Stimulated activated CD8-positive, alpha-beta memory T cell treated with anti-CD3 and anti-CD28 coated beads, Interleukin-7, amount 100 ng/mL, for 48 hours (primary cell): ENCODE measurements at places on chromosomes 1 and 21.

DNA sequence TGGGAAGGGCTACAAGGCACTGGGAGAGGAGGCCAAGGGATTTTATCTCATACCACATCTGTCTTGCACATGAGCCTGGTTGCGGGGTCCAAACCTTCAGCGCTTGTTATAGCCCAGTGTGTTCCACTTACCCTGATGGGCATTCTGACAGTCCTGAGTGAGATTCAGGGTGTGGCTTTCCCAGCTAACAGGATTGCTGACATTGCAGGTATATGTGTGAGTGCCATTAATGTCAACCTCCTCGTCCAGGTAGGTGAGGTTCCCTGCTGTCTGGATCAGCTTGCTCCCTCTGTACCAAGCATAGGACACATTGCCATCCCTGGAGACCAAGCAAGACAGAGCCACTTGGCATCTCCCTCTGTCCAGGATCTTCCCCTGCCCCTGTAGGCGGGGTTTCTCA, 21.6 kb downstream of the CD244 start:
- no peak for DNase-seq

DNA sequence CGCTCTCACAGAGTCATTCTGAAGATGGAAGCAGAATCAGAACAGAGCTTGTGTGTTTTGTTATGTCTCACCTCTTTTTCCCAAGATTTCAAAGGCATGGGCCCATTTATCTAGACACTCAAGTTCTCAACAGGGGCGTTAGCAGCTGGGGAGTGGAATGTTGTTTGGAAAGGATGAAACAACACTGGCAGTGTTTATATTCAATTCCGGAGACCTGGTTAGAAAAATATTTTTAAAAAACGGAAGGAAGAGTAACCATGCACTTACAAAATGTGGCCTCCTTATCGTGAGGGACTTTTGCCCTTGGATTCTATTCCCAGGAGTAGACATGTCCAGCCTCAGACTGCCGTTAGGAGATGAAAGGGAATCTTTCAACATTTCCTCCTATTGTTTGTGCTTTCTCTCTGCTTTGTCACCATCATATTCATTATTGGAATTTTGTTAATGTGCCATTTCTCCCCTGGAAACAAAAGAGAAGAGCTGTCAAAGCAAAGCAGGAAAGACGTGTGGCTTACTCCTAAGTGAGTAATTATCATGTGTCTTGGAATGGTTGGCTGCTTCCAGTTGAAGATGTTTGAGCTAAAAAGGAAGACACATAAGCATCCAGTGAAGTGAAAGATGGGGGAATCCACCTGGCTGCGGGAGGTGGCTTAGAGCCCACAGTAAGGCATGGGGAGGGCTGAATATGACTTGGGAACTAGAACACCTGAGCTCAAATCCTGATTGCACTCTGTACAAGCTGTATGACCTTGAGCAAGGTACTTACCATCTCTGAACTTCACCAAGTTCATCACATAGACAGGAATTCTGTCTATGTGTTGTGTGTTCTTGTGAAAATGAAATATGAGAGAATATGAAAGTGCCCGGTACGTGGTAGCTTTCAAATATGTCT, 71.7 kb upstream of the JUN start:
- DNase-seq, result no peak

- DNase-seq, result no peak
Observed at GRCh38 chr1:9289711-9290485, 2.8 kb upstream of the SPSB1 start.

- no peak for DNase-seq
Observed at GRCh38 chr1:56502700-56503245, 76.6 kb downstream of the PLPP3 start.

GRCh38 chr1:24803987-24804530, 58.8 kb downstream of the CLIC4 start:
- no peak for DNase-seq

- DNase-seq, result no peak
Observed at GRCh38 chr21:38793926-38794713, 11.6 kb upstream of the ETS2 start.

DNA sequence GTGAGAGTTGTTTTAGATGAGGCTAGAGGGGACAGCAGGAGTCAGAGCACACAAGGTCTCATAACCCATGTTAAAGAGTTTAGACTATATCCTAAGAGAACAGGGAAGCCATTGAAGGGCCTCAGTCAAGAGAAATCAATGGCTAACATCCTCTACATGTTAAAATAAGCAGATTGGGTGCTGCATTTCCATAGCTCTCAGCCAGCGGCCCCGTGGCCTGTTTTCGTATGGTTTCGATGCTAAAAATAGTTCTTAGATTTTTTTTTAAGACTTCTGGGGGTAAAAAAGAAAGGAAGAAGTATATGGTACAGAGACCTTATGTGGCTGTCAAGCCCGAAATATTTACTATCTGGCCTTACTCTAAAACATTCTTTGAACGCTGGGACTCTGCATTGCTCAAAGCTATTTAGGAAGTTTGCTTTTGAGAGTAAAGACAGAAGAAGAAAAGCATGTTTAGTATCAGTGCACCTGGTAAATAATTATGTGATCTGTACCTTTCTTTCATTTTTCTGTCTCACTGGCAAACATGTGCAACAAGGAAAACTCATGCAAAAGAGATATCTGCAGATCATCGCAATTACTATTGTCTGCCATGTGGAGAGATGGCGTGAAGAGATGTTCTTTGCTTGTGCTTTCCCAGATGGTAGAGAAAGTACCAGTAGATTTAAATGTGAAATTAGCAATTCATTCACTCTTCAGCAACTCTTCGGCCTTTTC, 8.4 kb downstream of the PDIK1L start:
- no peak for DNase-seq

- DNase-seq, result no peak
Observed at GRCh38 chr1:67339623-67340343, 32.1 kb downstream of the IL12RB2 start.

- DNase-seq, result no peak
Observed at GRCh38 chr1:206534552-206534951, 27.2 kb downstream of the RASSF5 start.

- no peak for DNase-seq
Observed at GRCh38 chr1:8714173-8714572, 103.3 kb downstream of the RERE start.

GRCh38 chr1:229951856-229952534, 115.0 kb upstream of the GALNT2 start:
- no peak for DNase-seq

GRCh38 chr21:28393279-28393678, 599.4 kb downstream of the LTN1 start:
- DNase-seq, result no peak

DNA sequence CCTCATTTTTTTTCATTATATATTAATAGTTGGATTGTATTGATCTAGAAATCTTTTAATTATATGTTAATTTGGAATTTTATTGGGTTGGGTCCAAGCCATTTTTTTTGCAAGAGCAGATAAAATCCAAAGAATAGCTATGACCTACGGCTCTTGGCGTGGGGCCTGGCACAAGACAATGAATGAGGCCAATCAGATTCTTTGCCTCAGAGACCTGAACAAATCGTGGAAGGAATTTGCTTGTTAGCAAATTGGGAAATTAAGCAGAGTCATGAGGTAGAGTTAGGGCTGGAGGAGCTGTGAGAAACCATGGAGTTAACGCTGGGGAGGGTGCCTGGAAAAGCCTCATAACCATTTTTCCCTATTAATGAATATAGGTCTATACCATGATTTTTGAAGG, 40.1 kb downstream of the CAMSAP2 start:
- DNase-seq, result no peak

- DNase-seq, result no peak
Observed at GRCh38 chr1:12464598-12465056, 153.4 kb downstream of the DHRS3 start.

GRCh38 chr21:28801906-28802305, 190.8 kb downstream of the LTN1 start:
- DNase-seq, result no peak

DNA sequence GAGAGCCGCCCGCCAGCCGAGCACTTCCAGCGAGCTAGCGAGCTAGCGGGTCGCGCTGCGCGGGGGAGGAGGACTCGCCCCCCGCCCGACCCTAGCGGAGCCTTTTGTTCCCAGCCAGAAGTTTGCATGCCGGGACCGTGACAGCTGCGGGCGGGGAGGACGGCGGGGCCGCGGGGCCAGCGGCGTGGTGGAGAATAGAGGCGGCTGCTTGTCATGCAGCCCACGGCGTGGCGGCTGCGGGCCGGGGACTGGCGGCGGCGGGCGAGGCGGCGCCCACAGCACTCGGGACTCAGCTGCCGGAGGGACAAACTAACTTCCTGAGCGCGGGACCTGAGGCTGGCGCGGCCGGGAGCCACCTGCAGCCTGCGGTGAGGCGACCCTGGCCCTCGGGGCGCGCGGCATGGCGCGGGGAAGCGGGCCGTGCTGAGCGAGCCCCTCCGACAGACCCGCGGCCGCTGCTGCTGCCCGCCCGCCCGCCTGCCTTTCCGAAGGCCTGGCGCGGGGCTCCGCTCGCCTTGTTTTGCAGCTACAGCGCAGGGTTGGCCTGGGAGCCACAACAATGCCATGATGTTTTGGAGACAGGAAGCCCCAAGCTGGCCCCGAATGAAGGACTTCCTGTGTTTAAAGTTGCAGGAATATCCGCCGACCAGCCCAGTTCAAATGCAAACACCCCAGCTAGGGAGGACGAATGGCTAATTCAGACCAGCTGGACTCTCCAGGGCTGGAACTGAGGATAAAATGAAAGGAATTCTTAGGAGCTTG, 82.2 kb upstream of the BMP8A start:
- no peak for DNase-seq

- DNase-seq, result no peak
Observed at GRCh38 chr1:81349194-81349965, 451.4 kb upstream of the ADGRL2 start.

DNA sequence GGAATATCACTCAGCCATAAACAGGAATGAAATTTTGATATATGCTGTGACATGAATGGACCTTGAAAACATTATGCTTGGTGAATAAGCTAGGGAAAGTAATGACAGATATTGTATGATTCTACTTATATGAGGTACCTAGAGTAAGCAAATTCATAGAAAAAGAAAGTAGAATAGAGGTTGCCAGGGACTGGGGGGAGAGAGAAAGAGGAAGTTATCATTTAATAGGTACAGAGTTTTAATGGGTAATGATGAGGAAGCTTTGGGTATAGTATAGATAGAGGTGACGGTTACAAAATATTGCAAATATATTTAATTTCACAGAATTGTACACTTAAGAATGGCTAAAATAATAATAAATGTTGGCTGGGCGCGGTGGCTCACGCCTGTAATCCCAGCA, 31.2 kb upstream of the ENSA start:
- no peak for DNase-seq

DNA sequence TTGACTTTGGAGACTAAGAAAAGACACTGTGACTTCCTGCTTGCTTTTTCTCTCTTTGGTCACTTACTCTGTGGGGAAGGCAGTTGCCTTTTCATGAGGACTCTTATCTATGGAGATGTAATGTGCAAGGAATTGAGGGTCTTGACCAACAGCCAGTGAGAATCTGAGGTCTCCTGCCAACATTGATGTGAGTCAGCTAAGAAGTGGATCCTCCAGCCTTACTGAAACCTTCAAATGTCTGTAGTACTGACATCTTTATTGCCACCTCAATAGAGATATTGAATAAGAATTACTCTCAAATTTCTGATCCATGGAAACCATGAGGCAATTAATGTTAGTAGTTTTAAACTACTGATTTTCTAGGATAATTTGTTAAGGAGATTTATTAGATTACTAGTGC, 598.4 kb downstream of the ADGRL2 start:
- no peak for DNase-seq

DNA sequence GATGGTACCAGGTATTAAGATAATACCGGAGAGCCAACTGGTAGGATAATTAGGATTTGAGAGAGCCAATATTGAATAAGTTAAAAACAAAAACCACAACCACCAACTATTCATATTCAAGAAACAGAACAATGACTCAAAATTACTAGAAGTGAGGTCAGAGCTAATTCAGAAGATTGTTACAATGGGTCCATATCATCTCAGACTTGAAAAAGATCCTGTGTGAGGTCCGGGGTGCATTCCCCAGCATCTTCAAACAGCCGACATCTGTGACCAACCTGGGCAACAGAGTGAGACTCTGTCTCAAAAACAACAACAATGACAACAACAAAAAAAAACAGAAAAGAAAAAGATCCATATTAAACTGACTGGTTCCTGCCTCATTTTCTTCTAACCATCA, 18.6 kb downstream of the AK2 start:
- no peak for DNase-seq

- DNase-seq, result no peak
Observed at GRCh38 chr1:226541631-226542622, 6.6 kb upstream of the STUM start.

DNA sequence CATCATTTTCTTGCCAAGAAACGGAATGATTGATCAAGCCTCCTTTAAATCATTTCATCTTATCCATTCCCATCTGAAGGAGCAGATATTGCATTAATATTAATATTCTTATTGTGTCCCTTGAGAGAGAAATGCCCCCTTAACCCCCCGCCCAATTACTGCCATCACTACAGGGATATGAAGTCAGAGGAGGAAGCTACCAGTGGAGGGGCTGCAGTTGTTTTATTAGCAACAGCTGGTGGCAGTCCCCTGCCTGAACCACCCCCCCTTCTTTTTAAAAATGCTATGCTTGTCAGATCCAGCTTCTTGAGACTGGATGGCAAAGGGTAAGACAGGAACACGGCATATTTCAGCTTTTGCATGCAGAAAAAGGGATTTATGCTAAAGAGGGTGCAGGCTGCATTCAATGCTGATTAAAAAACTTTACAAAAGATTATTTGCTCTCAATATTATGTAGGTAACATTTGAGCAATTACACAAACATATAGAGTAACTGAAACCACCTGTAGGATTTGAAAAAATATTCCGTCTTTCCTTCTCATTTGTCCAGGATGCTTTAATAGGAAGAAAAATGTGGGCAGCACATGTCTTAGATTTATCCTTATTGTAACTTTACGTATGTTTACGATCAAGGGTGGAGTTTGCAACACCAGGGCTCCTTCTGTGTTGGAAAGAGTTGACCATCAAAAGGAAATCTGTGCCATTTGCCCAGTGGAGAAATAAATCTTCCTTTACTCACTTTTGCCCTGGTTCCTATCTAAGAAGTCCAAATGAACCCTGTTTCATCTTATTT, 77.7 kb downstream of the ZBTB18 start:
- no peak for DNase-seq

- no peak for DNase-seq
Observed at GRCh38 chr1:109011335-109011734, 30.6 kb downstream of the WDR47 start.

- no peak for DNase-seq
Observed at GRCh38 chr1:186498695-186499389, 37.9 kb upstream of the PDC start.

GRCh38 chr1:167429612-167430011, 88.7 kb downstream of the CD247 start:
- no peak for DNase-seq

DNA sequence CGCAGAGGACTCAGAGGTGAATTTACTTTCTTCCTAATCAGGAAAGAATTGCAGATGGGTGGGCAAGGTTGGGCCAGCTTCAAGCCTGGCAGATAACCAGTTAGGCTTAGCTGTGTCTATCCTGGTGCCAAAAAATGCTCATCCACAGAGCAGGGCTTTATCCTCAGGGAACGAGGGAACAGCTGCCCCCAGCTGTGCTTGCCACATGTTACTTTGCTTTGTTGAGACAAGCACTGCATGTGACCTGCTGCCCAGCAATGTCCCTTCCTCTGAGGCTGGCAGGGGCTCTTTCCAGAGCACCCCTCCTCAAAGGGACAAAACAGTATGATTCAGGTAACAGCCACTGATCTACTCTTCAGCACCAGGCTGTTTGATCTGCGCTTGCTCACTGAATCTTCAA, 505.1 kb upstream of the USP24 start:
- DNase-seq, result no peak
